ENCODE measurements at places on chromosomes 6 and 20.

GRCh38 chr20:17712708-17713107, 12.9 kb downstream of the BANF2 start:
- DNase-seq = no peak

- DNase-seq = no peak
These were observed 1.4 kb downstream of the HEY2 start for GRCh38 chr6:125750692-125751333.

GRCh38 chr6:31767096-31767645, 4.7 kb downstream of the SAPCD1 start:
- no peak for DNase-seq

DNA sequence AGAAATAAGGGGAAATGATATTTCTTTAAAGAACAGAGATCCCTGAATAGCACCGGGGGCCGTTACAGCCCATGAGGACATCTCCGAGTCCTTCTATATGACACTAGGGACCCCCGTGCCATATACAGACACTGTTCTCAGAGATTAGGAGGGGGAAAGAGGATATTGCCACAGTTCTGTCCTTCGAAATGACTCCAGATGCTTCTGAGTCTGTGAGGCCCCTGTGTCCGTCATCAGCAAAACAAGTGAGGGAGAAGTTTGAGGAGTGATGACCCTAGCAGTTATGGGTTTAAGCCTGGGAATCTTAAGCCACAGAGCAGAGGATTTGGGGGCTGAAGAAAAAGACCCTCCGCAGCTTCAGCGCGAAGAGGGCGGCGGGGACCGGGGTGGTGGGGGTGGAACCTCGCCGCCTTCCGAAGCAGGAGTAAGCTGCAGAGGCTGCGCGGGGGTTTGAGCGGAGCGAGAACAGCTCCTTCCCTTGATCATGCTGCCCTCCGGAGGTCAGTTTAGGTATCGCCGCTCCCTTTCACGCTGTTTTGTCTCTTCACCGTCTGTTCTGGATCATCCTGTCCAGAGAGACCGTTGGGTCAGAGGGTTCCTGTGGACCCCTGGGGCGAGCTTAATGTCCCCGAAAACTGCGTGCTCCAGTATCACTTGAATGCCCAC, 23.6 kb downstream of the VPS52 start:
- DNase-seq = peak; percentile 92

DNA sequence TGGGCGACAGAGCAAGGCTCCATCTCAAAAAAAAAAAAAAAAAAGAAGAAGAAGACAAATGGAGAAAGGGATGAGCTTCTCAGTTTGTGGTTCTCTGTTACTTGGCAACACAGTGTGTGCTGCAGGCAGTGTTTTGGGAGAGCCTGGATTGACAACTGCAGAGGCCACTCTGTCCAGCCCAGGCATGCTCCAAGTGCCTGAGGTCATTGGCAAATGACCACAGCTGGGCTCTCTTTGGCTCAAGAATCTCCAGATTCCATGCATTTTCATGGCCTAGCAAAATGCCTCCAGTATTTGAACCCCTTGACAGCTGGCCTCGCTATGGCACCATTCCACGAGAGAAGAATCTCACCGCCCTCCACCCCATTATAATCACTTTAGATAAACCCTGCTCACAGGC, 126.2 kb downstream of the ANKRD60 start:
- DNase-seq = no peak

- no peak for DNase-seq
These were observed 179.6 kb downstream of the TTLL2 start for GRCh38 chr6:167504385-167504961.

- DNase-seq = no peak
These were observed 280.7 kb upstream of the SUPT3H start for GRCh38 chr6:45658400-45658799.

DNA sequence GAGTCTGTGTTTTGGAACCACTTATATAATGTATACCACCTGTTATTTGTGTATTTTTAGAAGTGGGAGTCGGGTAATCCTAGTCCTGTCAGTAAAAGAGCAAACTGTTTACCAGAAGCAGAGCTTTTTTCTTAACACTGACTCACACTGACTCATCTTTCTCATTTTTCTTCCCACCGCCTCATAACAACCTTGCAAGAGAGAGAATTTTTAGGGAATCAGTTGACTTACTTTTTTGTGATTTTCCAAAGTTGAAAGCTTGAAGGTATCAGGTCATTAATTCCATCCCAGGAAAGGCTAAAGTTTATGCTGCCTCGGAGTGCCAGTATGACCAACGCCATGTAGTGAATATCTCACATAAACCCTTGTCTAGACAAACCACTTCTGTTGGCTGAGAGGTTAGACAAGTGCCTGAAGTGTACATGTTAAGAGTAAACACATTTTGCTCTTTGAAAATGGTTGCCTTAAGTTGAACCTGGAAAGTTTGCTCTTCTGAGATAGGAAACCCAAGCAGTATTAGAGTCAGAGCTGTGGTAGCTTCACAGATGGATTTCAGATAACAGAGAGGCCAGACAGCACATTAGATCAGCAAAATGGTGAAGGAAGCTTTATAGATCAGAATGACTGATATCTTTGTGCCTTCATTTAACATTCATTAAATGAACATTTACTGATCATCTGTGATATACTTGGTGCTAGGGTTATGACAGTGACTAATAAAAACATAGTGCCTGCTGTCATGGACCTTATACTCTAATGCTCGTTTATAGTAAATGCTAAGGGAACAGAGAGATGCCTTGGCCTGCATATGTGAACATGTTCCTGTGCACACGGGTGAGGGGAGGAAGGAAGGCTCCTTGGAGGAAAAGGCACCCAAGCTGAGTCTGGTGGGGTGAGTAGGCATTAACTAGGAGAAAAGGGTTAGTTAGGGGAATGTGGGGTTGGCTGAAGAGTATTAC, 29.1 kb upstream of the PKIG start:
- no peak for DNase-seq

GRCh38 chr20:46434597-46434996, 28.2 kb upstream of the ELMO2 start:
- no peak for DNase-seq

- no peak for DNase-seq
These were observed 20.2 kb upstream of the HLA-DOA start for GRCh38 chr6:33029328-33030184.

DNA sequence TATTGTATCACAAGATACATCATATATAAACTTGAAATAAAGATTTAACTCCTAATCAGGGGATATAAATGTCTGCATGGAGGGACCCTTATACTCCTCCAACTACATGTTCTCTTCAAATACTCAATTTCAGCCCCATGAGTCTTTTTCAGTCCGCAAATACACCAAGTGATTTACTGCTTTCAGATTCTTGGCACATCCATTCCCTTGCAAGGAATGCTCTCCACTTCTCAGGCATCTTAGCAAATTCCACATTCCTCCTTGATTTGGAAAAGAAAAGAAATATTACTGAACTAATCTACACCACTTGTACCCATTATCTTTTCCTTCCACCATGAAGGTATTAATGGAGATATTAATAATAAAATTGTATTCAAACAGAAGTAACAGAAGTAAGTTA, 999.4 kb upstream of the GJE1 start:
- DNase-seq = no peak

DNA sequence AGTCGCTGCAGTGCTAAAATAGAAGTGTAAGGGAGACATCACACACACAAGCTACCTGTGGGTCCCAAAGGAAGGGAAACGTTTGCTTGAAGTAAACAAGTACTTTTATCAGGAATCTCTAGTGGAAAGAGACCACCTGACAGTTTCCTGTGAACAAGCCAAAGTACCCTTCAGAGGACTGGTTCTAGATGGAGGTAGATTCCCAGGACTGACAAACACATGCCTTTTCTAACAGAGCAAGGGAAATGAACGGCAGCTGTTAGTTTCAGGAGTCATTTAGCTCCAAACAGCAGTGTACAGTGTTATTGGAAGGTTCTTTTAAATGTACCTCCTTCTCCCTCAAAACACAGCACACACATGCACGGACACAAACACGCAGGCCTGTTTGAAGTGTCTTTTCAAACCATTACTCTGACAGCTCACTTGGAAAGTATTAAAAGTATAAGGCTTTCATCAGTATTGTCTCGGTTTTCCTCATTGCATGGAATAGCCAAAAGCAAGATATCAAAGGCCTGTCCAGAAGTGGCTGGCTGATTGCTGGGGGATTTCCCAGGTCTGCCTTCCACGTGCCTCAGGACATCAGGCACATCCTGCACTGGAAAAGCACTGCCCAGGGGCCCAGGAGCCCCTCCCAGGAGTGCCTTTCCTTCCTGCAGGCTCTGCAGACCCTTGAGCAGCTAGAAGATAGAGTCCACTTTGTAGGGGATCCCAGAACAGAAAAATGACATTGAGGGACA, 393.2 kb upstream of the SOX4 start:
- DNase-seq = no peak

GRCh38 chr20:53422039-53422438, 171.6 kb downstream of the ZNF217 start:
- no peak for DNase-seq

- no peak for DNase-seq
These were observed 20.4 kb downstream of the ACSS1 start for GRCh38 chr20:25037288-25038102.

DNA sequence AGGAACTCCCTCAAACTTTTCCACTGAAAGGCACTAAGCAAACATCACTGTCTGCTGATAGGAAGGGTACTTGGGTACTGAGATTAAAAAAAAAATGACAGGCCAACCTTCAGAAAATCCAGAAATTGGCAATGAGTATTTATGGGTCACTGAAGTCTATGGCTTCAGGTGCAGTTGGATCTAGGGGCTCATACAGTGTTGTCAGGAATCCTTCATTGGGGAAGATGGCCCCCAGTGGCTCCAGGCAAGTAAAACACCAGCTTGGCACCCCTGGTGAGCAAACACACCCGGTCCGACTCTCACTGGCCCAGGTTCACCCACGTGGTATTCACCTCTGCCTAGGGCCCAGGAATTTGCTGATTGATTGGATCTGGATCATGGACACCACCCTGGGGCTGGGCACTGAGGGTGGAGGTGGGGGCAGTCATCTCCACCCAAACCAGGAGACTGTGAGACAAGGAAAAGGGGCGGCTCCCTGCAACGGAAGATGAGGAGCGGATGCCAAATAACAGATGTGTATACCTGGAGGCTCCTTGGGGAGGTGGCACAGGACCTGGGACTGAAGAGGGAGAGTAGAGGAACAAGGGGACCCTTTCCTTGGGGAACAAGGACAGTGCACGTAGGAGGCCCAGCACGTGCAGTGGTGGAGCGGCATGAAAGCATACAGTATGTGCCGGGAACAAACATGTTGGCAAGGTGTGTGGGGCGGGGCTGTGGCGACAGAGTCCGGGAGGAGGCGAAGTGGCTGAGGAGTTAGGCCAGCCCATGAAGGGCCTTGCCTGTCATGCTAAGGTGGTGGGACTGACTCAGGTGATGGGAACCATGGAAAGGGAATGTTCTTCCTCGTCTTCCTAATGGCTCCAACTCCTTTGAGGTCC, 4.7 kb downstream of the SLC2A10 start:
- DNase-seq = no peak

Data from activated naive CD4-positive, alpha-beta T cell treated with anti-CD3 and anti-CD28 coated beads, Interleukin-2, amount 50 U/mL, for 16 hours (primary cell).